Renal cortex interstitium (tissue), 15 donors: ENCODE measurements at places on chromosomes 13 and 19. TPM values are rescaled to one million over a fixed set of nuclear protein-coding genes. Genes with fewer than 3 reads are reported as not detected.

The PEAK3 gene
- 0.17 TPM for polyA plus RNA-seq

The TNFSF13B gene
- polyA plus RNA-seq: 1.1 TPM

The ZNF723 gene
- polyA plus RNA-seq: not detected

DNA sequence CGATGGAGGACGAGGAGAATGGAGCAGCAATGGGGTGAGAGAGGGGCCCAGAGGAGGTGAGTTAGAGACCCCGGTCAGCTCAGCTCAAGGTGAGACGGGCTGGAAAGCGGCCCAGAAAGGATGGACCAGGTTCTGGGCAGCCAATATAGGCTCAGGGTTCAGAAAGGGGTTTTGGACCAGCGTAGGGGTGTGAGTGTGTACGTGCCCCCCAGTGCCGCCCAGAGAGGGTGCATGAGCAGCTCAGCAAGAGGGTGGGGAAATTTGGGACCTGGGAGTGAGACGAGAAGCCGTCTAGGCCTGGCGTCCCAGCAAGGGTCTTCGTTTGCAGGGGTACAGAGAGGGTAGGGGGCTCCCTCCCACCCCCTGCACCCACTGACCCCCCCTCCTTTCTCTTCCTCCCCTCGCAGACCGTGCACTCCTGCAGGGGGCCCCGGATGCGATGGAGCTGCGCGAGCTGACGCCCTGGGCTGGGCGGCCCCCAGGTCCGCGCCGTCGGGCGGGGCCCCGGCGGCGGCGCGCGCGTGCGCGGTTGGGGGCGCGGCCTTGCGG lies 12.1 kb downstream of the FUT6 start:
- DNase-seq: no peak

DNA sequence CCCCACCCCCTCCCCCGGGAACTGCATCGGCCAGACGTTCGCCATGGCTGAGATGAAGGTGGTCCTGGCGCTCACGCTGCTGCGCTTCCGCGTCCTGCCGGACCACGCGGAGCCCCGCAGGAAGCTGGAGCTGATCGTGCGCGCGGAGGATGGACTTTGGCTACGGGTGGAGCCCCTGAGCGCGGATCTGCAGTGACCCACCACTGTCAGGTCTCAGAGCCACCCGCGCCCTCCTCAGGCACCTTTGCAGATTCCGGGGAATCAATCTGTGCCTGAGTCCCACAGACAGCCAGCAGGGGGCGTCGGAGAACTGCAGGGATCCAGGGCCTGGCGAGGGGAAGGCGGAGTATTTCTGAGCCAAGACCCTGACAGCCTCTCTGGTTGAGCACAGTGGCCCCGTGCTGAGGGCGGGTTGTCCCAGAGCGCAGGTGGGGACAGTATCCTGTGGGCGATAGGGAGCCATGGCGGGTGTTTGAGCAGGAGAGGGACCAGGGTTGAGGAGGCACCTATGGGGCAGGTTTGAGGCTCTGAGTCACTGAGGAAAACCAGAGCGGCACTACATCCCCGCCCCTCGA lies 30.4 kb upstream of the CYP4F8 start:
- peak; percentile 62 for DNase-seq

DNA sequence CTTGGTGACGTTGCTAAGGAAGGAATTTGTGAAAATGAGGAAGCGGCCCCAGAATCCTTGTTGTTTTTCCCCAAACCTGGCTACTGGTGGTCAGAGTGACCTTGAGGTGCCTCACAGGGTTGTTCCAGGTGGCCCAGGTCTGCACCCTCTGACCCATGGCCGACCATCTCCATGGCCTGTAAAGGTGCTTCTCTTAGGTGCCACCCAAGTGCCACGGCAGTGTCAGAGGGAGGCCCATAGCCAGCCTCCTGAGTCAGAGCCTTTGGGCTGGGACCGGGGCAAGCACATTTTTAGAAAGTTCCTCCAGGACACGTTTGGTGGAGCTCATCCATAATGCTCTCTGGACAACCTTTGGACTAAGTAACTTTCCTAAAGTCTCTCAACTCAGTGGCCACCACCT lies 83.9 kb upstream of the IRS2 start:
- no peak for DNase-seq

- no peak for DNase-seq
These were observed 102.0 kb downstream of the ERCC5 start for GRCh38 chr13:102947745-102948405.

DNA sequence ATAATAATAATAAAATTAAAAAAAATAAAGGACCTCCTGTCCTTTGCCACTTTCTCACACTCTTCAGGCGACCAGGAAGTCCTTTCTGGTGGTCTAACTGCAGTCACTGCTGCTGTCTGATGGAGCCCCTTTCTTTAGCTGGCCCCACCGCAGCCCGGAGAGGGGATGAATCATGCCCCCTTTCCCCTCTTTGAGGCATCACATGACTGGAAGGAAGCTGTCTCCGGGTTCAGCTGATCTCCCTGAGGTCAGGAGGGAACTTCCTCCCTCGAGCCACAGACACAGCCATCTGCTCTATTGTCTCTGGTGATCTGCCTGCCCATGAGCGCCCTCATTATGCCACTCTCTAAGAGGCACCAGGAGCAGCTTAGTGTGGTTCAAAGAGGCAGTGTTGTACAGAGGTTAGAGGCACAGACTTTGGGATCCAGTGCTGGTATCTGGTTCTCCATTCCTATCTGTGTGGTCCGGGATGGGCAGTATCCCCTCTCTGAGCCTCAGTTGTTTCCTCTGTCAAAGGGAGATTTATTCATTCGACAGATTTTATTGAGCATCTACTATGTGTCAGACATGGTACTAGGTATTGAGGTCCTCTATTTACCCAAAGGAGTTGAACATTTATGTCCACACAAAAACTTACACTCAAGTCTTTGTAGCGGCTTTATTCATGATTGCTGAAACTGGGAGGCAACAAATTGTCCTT lies 30.0 kb downstream of the VAV1 start:
- no peak for DNase-seq

- DNase-seq: no peak
These were observed 23.0 kb upstream of the PSG2 start for GRCh38 chr19:43105496-43105895.

GRCh38 chr13:31965361-31966066 lies 66.1 kb upstream of the FRY start:
- peak; percentile 73 for DNase-seq

DNA sequence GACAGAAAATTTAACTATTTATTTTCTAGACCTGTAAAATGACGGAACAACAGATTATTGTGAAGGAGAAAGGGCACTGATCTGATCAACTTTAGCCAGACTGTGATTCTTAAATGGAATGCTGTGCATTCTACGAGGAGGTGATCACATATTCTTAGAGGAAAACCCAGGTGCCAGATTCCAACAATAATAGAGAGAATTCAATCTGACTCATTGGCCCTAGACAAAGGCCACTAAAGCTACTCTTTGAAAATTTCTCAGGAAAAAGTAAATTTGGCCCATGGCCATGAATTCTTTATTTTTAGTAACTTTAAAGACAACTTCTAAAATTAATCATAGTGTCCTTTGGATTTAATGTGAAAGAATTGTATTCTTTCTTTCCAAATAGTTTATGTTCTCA lies 58.6 kb upstream of the POSTN start:
- no peak for DNase-seq

GRCh38 chr19:1132552-1133383 lies 29.0 kb downstream of the GPX4 start:
- DNase-seq: no peak

DNA sequence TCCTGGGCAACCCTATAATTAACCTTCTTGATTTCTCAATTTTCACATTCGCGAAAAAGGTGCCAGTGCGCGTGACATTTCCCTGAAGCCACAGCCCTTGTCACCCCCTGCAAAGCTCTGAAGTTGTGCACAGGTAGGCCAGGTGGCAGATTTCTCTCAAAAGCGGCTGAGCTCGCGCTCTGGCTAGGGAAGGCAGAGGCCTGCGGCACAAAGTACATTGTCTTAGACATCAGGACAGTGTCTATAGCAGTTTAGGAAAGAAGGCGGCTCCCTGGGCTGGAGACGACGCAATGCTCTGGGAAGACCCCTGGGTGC lies 42.9 kb upstream of the ZNF14 start:
- peak; percentile 4 for DNase-seq

- no peak for DNase-seq
These were observed 3.1 kb downstream of the PCDH8 start for GRCh38 chr13:52845334-52845761.

- DNase-seq: no peak
These were observed 1774.6 kb upstream of the PCDH20 start for GRCh38 chr13:63190219-63190618.

- no peak for DNase-seq
These were observed 20.6 kb downstream of the LRRC63 start for GRCh38 chr13:46232281-46232680.

DNA sequence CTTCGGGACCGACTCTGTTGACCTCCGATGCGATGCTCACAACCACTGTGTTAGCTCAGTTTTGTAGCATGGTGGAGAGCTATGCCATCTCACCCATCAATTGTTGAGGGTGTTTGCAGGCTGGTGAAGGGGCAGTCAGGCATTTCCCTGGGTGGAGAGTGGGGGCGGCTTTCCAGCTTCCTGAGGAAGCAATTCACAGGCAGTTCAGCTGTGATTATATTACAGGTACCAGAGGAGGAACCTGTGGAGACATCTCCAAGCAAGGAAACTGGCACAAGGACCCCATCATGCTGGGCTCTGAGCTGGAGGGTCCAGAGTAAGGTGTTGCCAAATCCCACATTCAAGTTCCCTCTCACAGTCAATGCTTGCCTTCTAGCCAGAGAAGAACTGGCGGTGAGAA lies 166.0 kb upstream of the ZNF536 start:
- DNase-seq: no peak
